ENCODE measurements at places on chromosomes 6 and 20.

- no peak for DNase-seq
These were observed 77.9 kb downstream of the FKBP5 start for GRCh38 chr6:35610830-35611229.

DNA sequence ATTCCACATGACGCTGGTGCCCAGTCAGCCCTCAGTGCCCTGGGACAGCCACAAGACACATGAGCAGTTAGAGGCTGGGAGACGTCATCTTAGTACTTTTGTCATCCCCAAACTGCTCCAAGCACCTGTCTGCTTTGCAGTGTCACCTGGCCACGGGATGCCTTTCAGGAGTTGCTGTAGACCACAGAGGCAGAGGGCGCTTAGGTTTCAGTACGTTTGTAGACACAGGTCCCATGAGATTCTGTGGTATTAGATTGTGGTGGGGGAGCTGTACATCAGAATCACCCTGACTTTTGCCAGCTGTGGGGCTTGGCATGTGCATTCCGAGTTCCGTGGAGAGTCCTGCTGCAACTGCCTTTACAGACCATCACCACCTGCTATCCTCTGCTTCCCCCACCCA lies 16.7 kb downstream of the MAVS start:
- no peak for DNase-seq

DNA sequence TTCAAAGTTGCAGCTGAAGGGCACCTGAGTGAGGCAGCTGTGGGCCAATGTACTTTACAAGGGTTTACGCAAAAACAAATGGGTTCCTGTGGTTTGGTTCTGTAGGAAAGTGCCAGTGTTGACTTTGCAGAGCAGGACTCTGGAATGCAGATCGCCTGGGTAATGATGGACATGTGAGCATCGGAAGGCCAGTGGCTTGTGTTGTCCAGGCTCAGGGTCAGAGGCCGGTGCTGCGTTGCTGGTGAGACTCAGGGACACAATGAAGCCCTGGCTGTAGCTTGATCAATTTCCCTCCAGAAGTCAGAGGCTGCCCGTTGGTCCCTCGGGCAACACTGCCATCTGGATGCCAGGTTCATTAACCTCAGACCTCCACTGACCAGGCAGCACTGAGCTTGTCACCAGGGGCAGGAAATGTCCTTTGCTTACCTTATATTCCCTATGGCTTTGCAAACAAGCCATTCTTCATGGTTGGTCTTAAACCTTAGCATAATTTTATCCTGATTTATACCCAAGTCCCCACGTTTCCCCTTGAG lies 753.4 kb downstream of the QKI start:
- no peak for DNase-seq

GRCh38 chr6:22964334-22964733 lies 395.0 kb downstream of the HDGFL1 start:
- DNase-seq = no peak

- DNase-seq = no peak
These were observed 93.8 kb upstream of the MARCKS start for GRCh38 chr6:113763311-113763766.

DNA sequence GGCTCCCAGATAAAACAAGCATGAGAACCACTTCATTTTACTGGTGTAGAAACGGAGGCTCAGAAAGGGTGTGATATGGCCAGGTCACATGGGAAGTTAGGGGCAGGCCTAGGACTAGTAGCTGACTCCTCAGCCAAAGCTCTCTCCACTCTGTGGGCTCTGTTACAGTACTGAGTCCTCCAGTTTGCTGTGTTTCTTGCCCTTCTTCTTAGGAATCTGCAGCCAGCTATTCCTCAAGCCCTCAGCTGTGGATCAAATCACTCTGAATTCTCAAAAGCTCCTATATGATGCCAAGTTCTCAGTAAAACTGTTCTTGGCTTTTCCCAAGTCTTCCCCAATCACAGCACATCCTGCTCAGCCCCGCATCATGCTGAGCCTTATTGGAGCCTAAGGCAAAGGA lies 42.5 kb upstream of the ADGRF1 start:
- DNase-seq = no peak

GRCh38 chr6:45045253-45045601 lies 282.9 kb upstream of the RUNX2 start:
- DNase-seq = no peak

- DNase-seq = no peak
These were observed 35.8 kb downstream of the AKAP12 start for GRCh38 chr6:151275566-151275965.

GRCh38 chr20:44026647-44027342 lies 112.1 kb downstream of the TOX2 start:
- no peak for DNase-seq

- no peak for DNase-seq
These were observed 299.9 kb upstream of the BMP2 start for GRCh38 chr20:6467562-6467961.

DNA sequence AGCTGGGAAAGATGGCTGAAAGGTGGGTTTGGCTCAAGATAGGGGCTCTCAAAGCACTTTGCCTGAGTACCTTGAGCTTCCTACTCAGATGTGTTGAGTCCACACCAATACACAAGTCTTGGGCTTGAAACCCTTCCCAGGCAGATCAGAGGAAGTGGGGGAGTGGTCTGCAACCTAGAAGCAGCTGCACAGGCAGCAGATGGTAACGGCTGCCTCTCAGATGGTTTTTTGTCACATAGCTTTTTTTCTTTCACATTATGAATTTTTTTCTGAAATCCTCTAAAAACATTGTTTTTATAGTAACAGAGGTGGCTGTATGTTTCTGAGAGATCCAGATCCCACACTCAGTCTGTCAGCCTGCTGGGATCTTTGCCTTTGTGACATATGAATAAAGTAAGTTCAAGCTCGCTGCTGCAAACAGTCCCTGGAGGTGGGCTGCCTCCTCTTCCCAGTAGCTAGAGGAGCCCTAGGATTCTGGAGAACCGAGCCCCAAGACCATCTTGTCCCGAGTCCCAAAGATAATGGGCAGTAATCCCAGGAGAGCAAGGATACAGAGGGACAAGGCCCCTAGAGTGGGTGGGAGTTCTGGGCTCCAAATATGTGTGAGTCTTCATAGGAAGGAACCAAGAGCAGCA lies 97.1 kb upstream of the TOP1 start:
- DNase-seq = no peak

- no peak for DNase-seq
These were observed 163.4 kb downstream of the FARS2 start for GRCh38 chr6:5424726-5425125.

DNA sequence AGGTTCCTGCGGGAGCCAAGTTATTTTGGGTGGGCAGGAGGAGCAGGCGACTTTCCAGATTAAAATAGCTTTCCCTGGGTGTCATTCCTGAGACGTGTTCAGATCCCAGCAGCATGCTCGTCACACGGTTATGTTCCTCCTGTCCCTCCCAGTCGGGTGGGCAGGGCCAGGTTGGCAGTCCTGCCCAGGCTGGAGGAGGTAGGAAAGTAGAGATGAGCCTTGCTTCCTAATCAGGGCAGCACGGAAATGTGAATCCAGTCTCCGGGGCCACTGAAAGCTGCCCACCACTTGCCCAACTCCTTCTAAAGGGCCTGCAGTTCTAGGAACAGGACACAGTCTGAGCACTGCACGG lies 137.0 kb downstream of the MRPL14 start:
- no peak for DNase-seq

- no peak for DNase-seq
These were observed 245.5 kb downstream of the PACRG start for GRCh38 chr6:162973151-162973872.

DNA sequence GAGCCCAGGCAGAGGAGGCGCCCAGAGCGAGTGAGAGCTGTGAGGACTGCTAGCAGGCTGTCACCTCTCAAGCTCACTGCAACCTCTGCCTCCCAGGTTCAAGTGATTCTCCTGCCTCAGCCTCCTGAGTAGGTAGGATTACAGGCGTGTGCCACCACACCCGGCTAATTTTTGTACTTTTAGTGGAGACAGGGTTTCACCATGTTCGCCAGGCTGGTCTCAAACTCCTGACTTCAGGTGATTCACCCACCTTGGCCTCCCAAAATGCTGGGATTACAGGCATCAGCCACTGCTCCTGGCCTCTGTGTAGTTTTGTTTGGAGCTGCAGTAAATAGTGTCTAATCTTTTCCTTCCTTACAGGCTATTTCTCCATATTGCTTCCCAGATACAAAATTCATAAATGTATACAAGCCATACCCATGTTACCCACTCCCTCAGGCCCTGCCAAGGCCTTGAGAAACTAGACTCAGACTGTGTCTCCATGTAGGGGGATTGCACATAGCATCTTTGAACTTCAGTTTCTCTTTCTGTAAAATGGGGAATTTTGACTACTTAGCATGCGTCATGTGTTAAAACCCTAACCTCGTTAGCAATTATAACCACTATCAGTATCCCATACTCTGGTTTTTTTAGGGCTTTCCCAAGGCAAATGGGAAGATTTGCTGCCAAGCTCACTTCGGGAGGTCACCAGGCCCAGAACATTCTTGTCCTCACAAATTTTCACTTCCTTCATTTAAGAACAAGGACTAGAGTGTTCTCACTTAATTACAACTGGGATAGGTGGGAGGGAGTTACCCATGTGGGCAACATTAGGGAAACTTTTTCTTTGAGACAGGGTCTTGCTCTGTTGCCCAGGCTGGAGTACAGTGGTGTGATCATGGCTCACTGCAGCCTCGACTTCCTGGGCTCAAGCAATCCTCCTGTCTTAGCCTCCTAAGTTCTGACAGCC lies 67.3 kb upstream of the DDR1 start:
- DNase-seq = no peak

GRCh38 chr6:142718667-142719191 lies 226.2 kb downstream of the HIVEP2 start:
- DNase-seq = no peak

DNA sequence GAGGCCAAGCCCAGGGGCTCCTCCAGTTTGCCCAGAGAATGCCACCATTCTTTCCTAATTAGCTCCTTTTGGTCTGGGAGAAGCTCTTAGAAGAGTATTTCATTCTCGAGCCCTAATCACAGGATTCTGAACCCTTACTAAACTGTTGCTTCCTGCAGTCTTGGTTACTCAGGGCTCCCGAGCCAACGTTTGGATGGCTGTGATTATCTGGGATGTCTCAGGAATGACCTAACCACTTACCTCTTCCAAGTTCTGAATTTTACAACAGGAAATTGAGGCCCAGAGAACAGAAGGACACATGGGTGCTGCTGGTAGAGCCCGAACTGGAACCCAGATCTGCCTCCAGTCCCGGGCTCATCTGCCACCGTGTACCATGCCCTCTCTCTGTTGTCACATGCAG lies 22.2 kb upstream of the PNPLA1 start:
- no peak for DNase-seq

- DNase-seq = no peak
These were observed 20.5 kb downstream of the MAP7 start for GRCh38 chr6:136529710-136530109.

Measured in amniotic stem cell (primary cell).